ENCODE measurements at places on chromosomes 16 and 17.

- DNase-seq, result no peak
Observed at GRCh38 chr17:7538891-7539545, 9.8 kb upstream of the TNFSF12 start.

GRCh38 chr17:9645851-9646545 is 681 bp downstream of the USP43 start:
- peak; percentile 80 for DNase-seq

- DNase-seq, result no peak
Observed at GRCh38 chr17:35371934-35372333, 1.5 kb downstream of the SLFN11 start.

GRCh38 chr16:54633943-54634362 is 296.7 kb upstream of the IRX5 start:
- DNase-seq, result no peak

DNA sequence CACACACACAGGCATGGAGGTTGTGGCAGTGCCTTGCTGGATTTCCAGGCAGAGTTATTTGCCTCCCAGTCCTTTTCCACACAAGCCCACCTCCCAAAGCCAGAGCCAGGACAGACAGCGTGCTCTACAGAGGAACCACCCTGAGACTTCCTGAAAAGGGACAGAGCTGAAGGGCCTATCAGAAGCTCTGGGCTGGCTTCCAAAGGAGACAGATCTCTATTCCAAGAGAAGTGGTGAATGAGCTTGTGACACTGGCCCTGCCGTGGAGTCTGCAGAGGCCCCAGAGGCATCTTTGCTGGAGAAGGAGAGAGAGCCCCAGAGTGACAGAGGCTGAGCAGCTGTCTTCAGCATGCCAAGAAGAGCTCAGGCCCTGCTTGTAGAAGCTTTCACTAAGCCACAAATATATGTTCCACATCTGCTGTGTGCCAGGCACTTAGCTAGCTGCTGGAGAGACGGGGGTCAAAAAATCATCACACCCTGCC is 8.3 kb upstream of the LPCAT2 start:
- DNase-seq, result peak; percentile 58

GRCh38 chr16:46900455-46901235 is 16.5 kb downstream of the GPT2 start:
- DNase-seq, result no peak

GRCh38 chr16:82649766-82650165 is 23.0 kb downstream of the CDH13 start:
- DNase-seq, result no peak

- DNase-seq, result no peak
Observed at GRCh38 chr17:57135789-57136291, 50.8 kb downstream of the AKAP1 start.

DNA sequence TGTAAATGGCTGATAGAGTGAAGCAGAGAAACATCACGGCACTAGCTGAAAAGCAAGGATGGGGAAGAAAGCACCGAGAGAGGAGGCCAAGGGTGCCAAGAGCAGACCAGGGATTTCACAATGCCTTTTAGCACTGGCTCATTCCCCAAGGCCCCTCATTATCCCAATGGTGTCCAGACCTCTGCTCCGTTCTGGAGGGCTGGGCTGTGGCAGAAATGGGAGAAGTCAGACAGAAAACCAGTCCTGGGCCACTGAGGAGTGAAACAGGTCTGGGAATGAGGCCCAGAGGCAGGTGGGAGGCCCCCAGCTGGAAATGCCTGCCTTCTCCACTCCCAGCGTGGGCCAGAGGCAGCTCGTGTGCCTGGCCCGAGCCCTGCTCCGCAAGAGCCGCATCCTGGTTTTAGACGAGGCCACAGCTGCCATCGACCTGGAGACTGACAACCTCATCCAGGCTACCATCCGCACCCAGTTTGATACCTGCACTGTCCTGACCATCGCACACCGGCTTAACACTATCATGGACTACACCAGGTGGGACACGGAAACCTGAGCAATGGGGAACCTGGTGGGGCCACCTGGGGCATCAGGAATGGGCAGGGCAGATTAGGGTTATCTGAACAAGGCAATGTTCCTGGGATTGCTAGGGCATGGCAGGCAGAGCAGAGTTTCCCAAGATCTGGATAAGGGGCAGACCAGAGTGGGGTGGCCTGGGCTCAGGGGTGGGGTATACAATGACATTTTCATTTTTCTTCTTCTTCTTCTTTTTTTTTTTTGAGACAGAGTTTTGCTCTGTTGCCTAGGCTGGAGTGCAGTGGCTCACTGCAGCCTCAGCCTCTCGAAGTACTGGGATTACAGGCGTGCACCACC is 20.3 kb downstream of the ANKRD40 start:
- no peak for DNase-seq

GRCh38 chr16:71969353-71969752 is 30.8 kb downstream of the PKD1L3 start:
- DNase-seq, result no peak

- no peak for DNase-seq
Observed at GRCh38 chr16:73601911-73602310, 554.0 kb upstream of the ZFHX3 start.

- DNase-seq, result no peak
Observed at GRCh38 chr16:66378741-66379570, 12.5 kb downstream of the CDH5 start.

GRCh38 chr17:18185832-18186626 is 2.4 kb downstream of the ALKBH5 start:
- DNase-seq, result no peak

DNA sequence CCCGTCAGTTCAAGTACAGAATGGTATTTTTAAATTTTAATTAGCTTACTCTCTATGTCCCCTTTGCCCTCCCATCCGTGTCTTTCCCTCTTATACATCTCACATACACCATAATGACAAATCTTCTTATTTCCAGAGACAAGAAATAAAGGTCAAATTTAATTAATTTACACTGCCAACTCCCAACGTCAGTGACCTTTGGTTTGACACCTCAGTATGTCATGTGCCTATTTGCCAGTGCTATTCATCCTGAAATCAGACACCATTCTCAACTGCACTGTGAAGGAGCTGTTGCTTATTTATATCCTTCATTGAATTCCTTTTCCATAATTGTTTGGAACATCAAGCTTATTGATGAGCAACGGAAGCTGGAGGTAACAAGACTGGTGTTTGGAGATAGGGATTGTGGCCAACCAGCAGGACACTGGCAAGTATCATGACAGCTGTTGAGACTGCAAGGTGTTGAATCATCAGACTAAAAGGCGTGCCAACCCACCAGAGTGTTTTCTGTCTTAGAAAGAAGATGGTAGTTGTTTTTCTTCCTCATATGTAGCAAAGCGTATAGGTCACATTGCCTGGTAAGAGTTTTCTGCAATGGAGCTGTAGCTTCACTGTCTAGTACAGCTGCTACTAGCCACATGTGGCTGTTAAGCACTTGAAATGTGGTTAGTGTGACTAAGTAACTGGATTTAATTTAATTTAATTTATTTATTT is 12.5 kb downstream of the CALCOCO2 start:
- DNase-seq, result no peak

DNA sequence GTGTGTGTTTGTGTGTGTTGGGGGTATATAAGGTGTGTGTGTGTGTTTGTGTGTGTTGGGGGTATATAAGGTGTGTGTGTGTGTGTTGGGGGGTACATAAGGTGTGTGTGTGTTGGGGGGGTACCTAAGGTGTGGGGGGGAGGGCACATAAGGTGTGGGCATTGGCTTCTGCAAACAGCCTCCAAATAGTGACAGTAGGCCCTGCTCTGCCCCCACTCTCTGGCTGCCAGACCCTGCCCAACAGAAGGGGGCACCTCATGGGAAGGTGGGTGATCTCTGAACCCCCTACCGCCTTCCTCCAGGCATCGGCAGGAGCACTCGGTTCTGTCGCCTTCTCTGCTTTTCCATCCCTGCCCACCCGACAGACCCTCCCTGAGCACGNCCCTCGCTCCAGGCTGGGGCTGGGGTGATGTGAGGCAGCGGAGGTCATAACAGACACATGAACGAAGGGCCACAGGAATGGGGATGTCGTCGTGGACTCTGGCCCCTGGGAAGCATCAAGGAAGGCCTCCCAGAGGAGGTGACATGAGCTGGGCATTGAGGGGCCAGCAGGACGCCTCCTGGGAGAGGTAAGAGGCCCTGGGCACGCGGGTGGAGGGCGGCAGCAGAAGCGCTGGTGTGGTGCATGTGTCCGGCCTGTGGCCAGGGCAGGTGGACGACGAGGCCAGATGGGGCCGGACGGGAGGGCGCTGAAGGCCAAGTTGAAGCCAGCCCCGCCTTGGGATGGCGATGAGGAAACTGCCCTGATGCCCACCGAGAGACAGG is 136.6 kb upstream of the RPH3AL start:
- DNase-seq, result no peak

- no peak for DNase-seq
Observed at GRCh38 chr17:48528936-48529682, 1.7 kb downstream of the HOXB1 start.

GRCh38 chr17:73521376-73521775 is 122.9 kb downstream of the SDK2 start:
- DNase-seq, result no peak

DNA sequence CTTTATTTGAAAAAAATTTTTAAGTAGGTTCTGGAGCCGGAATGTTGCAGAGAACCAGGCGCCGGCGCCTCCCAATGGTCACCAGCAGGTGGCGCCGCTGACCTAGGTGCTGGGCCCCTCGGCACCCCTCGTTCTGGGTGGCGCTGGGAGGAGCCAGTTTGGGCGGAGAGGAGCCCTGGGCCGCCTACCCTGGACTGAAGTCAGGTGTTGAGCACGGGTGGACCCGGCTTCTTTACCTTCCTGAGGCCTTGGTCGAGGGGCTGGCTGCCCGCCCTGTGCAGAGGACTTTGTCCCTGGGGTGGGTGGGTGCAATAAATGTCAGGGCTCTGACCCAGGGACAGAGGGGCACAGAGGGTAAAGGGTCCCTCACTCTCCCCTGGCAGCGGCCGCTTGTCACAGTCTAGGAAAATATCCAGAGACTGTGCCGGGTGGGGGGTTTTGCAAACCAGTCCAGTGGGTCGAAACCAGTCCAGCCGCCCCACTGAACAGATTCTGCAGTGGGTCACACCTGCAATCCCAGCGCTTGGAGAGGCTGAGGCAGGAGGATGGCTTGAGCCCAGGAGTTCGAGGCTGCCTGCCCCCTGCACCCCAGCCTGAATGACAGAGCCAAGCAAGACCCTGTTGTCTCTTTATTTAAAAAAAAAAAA is 30.1 kb upstream of the TNFRSF13B start:
- DNase-seq, result peak; percentile 77

GRCh38 chr17:57708410-57708809 is 36.7 kb downstream of the CCDC182 start:
- DNase-seq, result no peak

GRCh38 chr17:7084088-7084487 is 4.0 kb upstream of the CLEC10A start:
- DNase-seq, result no peak

GRCh38 chr17:50034498-50035364 is 21.2 kb upstream of the ITGA3 start:
- DNase-seq, result no peak

GRCh38 chr17:36017799-36018198 is at the start of gene CCL23:
CCL23 (minus strand) TSS chr17:36017972; CDS start chr17:36017897, 75 bp downstream.
- no peak for DNase-seq

- DNase-seq, result no peak
Observed at GRCh38 chr17:5200360-5200759, 8.7 kb upstream of the ZNF594 start.

GRCh38 chr16:4309833-4310266 is 6.0 kb upstream of the GLIS2 start:
- peak; percentile 62 for DNase-seq

GRCh38 chr17:77843896-77844295 is 114.6 kb upstream of the TNRC6C start:
- DNase-seq, result no peak

DNA sequence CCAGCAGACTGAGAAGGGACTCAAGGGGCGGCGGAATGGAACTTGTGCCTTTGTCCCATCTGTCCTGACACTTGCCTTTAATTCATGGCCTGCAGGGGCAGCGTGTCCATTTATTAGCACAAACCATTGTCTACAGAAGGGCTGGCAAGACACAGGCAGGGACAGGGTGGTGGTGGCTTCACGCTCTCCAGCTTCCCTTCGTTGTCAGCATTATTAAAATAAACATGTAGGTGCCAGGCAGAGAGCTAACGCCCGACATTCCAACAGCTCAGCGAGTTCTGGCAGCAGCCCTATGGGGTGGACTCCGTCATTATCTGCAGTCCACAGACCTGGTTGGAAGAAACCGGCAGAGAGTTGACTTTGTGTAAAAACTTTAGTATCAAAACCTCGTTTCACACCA is 16.3 kb downstream of the DNAI2 start:
- DNase-seq, result no peak

DNA sequence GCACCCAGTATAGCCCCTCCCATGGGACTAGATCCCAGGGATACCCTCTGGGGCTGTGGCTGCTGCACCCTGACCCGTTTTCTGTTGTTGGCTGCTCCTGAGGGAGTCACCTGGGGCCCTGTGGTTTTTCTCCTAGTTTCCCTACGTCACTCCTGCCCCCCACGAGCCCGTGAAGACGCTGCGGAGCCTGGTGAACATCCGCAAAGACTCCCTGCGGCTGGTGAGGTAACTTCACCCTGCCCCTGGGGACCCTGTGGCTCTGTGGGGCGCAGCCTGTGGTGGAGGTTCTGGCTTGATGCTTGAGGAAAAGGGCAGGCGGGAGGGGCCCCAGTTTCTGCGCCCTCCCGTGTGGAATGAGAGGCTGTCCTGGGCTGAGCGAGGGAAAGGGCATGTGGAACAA is 27.2 kb downstream of the MGRN1 start:
- DNase-seq, result no peak

DNA sequence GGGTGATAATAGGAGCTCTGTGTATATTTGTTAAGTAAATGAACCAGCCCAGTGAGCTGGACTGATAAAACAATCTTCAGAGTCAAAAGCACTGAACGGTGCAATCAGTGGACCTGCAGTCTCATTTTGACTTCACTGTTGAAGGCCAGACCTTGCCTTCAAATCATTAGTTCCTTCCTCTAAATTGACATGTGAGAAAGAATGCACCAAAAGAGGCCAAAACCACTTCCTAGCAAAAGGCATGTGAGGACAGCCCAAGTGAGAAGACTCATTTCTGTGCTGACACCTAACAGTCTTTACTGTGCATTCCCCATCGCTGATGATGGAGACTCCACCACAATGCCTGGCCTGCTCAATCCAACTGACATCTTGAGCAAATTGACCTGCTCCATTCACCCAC is 10.6 kb downstream of the GTF3C1 start:
- no peak for DNase-seq

DNA sequence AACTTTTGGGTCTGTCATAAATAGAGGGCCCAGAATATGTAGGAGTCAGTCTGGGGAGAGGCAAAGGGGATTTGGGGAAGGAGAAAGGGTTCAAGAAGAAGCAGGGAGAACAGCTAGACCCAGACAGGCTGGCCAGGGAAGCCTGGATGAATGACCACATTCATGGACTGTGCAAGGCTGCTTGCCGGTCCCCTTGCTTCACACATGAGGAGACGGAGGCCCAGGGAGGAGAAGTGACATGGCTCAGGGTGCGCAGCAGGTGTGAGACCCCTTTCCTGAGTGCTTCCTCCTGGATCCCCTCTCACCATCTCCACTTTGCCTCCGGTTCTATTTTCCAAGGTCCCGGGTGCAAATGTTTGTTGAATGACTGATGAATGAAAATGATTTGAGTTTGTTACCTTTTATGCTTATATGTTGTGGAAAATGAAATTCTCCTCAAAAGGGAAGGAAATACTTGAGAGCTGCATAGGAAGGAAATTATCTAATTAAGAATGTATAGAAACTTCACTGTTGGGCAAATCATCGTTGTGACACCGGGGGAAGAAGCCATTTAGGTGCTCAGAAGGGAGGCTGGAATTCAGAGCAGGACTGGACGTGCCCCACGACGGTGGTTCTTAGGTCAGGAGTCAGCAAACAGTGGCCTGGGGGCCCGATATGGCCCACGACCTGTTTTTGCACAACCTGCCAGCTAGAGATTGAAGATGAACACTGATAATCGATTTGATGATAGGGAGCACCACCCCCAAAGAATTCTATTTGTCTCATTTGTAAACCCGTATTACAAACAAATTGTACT is 559 bp downstream of the ITGAM start:
- no peak for DNase-seq
